ENCODE measurements at places on chromosomes 5 and 9. TPM values are rescaled to one million over a fixed set of nuclear protein-coding genes. Genes with fewer than 3 reads are reported as not detected.

DNA sequence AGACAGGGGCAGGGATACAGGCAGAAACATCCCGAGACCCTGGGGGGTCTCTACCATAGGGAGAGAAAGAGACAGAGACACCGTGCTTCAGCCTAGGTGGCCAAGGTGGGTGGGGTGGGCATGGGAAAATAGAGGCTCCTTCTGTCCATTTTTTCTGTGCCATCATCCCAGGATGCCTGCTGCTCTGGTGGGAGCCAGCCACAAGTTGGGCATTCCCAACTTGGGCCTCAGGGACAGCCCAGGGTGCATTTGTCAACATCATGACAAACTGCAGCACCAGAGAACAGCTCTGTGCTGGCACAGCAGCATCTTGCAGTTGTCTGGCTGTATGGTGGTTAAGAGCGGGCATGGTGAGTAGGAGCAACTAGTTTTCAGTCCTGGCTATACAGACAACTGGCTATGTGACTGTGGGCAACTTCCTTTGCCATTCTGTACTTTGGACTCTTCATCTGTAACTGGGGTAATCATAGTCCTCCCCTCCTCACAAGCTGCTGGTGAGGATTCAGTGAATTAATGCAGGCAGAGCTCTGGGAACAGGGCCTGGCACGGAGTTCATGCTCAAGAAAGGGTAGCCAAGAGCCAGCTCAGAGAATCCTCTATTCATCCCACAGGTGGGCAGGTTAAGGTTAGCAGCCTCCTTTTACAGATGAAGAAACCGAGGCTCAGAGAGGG lies 100.4 kb downstream of the RGS3 start:
- peak; percentile 51 for DNase-seq

- no peak for DNase-seq
Observed at GRCh38 chr5:93186076-93186682, 394.8 kb downstream of the NR2F1-AS1 start.

DMRT3 gene
- total RNA-seq: not detected

DNA sequence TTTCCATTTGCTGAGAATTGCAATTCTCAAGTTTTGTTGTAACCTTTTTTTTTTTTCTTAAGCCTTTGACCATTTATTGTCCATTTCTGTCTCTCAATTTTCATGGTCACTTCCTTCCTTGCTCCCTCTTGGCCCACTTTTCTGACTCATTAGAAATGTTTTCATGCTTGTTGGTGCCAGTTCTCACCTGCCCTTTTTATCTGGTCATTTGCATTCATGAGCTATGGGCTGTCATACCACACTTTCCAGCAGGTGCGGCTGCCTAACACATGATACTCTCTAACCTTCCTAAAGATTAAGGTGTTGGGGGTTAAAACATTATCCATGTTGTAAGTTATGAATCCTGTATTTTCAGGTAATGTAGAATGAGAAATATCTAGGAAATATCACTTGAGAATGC lies 150.5 kb upstream of the TLX3 start:
- no peak for DNase-seq

- DNase-seq: no peak
Observed at GRCh38 chr9:91963711-91964240, 13.7 kb upstream of the ROR2 start.

DNA sequence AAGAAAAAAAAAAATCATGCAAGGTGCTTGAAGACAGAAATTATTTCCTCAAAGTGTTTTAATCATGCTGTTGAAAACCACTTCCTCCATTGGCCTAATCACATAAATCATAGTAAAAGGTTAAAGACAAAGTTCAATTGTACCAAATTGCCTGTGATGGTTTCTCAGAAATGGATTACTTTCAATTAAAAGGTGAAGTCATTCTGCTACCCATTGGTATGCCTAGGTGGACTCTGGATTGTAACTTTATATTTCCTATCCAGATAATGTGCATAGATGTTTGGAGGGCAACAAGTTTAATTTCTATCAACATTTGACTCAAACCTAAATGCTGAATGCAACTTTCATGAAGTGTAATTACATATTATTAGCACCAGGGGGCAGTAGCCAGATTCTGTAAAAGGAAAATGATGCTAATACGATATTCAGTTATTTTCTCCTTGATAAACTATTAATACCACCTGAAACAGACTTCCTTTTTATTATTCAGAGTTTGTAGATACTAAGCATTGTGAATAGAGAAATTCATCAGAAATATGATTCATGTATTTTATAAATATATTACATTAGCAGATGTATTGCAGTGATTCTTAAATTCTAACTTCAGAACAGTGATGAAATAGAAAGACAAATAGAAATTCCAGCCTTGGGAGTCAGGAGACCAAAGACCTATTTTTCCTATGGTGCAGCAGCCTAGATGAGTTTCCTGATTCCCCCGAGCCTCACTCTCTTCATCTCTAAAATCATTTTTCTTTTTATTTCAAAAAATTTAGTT lies 148.2 kb downstream of the CAAP1 start:
- DNase-seq: no peak

GRCh38 chr9:32584784-32585183 lies 11.8 kb upstream of the NDUFB6 start:
- DNase-seq: no peak

DNA sequence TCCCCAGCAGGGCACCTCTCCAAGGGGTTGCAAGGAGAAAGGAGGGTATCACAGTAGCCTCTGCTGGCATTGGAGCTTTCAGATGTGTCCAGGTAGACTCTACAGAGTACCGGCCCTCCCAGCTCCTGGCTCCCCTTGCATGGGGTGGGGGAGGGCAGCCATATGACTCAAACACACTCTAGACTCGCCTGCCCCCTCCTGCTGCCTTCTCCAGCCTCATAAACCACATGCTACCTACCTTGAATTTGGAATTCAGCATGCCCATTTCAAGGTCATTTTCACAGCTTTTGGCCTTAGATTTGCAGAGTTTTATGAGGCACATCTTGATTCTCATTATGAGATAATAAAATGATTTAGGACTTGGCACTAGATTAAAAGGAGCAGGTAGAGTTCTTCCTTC lies 32.8 kb upstream of the SMIM32 start:
- DNase-seq: no peak

GRCh38 chr9:99955606-99956005 lies 49.2 kb downstream of the STX17 start:
- DNase-seq: no peak
